Stimulated activated CD4-positive, alpha-beta T cell treated with anti-CD3 and anti-CD28 coated beads, TNF-alpha, amount 100 ng/mL, for 4 hours (primary cell): ENCODE measurements at places on chromosomes 3 and 15.

- DNase-seq: no peak
Measured at GRCh38 chr15:51079226-51079625, 15.5 kb downstream of the TNFAIP8L3 start.

DNA sequence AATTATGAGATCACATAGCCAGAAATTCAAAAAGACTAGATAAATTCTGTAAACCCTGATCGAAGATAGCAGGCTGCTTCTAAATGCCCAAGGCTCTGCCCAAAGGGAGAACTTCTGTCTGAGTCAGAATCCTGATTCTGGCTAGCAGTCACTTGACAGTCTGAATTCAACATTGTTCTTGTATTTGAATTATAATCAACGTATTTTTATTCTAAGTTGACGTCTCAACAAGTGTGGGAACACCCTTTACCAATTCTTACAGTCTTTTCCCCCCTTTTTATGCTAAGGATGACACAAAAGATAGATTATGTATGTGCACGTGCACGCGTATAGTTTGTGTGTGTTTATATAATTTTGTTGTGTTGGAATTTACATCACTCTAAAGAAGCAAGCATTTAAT lies 552.8 kb downstream of the NAALADL2 start:
- no peak for DNase-seq

GRCh38 chr15:47652844-47653243 lies 64.5 kb upstream of the SEMA6D start:
- DNase-seq: no peak

GRCh38 chr3:10224794-10225665 lies 23.2 kb upstream of the TATDN2 start:
- peak; percentile 28 for DNase-seq

- no peak for DNase-seq
Measured at GRCh38 chr3:29644261-29644660, 363.4 kb downstream of the RBMS3 start.

GRCh38 chr15:92848464-92848851 lies 51.7 kb upstream of the CHD2 start:
- no peak for DNase-seq

DNA sequence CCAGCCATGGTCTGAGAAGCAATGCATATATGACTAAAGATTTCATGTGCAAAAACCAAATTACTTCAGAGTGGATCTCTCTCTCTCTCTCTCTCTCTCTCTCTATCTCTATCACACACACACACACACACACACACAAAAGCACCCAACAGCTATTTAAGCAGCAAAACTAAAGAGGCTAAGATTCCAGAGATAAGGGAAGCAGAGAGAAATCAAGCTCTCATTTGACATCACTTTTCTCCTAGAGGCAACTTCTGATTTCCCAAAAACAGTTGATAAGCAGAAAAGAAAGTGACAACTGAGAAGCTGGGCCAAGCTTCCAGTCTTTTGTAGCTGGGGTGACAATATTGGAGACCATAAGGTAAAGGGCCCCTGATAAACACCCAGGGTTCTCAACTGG lies 526.0 kb upstream of the NR2F2 start:
- no peak for DNase-seq

DNA sequence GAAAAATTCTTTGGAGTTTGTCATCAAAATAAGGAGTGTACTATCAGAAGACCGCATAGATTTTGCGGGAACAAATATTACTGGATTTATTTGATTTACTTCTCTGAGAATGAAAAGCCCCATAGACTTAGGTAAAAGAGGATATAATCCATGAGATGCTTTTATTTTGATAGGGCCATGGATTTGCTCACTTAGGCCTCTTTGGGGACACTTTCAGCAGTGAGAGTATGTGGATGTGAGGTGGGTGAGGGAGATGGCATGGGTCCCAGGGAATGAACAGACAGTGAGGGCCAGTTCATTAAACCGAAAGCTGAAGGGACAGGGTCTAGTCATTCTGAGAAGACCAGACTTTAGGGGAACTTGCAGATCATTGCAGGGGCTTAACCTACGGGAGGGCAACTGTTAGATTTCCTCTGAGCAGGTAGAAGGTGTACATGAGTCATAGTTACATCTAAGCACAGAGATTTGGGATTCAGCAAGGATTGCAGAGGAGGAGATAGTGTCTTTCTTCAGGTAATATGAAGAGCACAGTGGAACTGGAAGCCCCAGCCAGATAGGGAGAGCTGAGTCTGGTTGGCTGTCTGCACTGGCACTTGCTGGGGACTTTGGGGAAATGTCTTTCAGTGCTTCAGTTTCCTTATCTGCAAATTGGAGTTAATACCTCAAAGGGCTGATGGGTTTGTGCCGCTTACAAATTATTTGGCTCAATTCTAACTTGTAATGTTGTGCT lies 30.8 kb downstream of the SH3GL3 start:
- no peak for DNase-seq

DNA sequence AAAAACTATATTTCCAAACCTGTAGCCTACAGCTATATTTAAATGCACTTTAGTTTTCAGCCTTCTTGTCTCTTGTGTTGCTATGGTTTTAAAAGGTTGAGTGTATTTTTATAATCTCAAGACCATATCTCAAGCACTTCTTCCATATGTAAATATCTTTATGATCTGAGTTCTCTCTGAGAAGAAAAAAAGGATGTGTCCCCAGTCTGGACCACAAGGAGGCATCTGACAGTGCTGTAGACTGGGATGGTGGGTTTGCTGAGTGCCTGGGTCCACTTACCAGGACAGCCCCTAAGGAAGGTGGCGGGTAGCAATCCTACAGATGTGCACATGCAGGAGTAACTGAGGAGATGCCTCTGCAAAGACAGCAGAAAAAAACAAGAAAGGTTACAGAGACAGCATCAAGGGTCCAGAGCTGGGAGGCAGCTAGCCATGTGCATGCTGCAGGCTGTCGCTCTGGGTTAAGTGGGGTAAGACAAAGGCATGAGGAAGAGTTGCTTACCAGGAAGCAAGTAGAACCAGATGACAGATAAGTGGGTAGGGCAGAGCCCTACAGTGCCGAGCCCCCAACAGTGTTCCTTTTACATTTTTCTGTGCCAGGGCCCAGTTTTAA lies 70.6 kb upstream of the SNRK start:
- DNase-seq: no peak
